ENCODE measurements at places on chromosomes 5 and 9.

DNA sequence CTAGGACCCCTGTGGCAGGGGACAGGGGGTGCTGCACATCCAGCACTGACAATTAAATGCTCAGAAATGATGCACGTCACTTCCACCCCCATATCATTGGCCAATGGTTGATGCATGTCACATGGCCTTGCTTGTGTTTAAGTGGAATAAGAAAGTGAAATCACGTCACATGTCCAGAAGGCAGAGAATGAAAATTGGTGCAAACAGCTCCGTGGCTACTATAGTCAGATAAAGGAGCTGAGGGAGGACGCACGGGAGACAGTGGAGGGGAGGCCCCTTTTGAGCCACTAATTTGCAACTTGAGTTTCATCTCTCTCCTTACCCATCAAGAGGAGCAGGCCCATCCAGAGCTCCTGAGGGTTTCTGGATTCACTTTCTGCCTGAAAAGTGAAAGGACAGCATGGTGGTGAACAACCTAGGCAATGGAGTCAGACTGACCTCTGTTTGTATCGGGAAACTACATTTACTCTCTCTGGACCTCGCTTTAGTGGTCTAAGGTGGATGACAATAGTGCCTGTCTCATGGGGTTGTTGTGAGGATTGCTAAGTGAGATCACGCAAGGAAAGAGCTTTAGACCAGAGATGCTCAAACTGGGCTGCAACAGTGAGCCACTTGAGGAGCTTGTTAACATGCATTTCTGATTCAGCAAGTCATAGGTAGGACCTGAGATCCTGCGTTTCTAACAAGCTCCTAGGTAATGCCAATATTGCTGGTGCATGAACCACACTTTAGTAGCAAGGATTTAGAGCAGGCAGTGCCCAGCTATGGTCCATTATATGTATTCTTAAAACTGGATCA is 133.9 kb upstream of the ADRA1B start:
- DNase-seq = no peak

- peak; percentile 79 for DNase-seq
Observed at GRCh38 chr9:127943731-127944144, 6.1 kb upstream of the DPM2 start.

- no peak for DNase-seq
Observed at GRCh38 chr9:118088090-118088489, 383.9 kb downstream of the TLR4 start.

DNA sequence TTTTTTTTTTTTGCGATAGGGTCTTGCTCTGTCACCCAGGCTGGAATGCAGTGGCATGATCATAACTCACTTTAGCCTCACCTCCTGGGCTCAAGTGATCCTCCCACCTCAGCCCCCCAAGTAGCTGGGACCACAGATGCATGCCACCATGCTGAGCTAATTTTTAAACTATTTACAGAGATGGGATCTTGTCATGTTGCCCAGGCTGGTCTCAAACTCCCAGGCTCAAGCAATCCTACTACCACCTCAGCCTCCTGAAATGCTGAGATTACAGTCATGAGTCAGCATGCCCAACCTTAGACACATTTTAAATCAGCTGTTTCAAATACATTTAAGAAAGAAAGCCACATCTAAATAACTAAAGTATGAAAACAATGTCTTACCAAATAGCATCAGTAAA is 439.0 kb downstream of the EBF1 start:
- DNase-seq = no peak

DNA sequence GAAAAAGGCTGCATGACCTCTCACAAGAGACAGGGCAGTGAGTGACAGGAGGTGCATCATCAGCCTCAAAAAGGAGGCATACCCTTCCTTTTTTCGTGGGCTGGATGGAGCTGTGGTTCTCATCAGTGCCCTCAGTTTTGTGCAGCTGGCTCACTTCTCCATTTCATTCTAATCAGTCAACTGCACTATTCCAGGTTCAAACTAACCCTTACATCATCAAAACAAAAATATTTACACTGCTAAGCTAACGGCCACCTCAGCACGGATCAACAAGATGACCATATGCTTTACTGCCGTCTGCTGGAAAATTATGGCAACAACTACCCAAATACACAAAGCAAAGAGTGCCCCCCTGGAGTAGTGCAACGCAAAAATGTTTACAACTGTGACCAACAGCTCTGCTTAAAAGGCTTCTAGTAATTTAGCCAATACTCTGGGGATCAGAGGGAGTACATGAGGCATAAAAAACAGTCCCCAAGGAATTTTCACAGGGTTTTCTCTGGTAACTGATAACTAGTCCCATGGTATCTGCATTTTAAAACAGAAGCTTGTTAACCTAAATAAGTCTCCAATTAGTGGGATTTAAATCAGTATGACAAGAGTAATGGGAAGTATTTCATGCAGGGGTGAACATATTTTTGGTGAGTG is 10.8 kb downstream of the KCNV2 start:
- DNase-seq = no peak

GRCh38 chr5:125970631-125971307 is 452.4 kb upstream of the GRAMD2B start:
- DNase-seq = no peak

DNA sequence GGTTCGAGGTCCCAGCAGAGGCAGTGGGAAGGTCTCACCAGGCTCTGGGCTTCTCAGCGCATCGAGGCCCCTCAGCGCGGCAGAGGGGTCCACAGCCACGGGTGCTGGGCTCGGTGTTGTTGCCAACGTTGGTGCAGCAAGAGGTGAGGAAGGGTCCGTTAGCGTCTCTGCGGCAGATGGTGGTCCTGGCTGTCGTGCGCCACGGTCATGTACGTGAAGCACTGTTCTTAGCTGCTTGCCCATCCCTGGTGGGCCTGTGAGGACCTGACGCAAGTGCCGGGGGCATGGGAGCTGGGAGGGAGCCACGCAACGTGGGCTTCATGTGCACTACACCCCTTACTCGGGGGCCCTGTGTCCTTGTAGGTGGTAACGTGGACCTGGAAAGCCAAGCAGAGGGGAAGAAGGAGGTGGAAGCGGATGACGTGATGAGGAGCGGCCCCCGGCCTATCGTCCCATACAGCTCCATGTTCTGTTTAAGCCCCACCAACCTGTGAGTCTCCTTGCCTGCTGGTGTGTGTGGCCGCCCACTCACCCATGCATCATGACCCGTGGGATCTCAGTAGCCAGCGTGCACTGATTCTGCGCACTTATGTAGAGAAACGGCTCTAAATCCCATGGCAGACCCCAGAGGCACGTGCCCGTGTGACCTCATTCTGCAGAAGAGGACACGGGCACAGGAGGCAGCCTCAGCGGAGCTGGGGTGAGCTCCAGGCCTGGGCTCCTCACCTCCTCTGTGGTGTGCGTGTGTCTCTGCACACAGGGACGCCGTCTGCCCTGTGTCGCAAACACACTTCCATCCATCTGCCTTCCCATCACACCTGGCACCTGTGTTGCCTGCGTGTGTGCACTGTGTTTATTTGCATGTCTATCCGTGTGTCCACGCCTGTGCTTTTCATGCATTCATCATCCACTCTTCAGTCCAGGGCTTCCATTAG is 166.1 kb downstream of the CACNA1B start:
- no peak for DNase-seq

GRCh38 chr5:93294199-93294598 is 286.8 kb downstream of the NR2F1-AS1 start:
- DNase-seq = peak; percentile 94

GRCh38 chr5:153831973-153832372 is 206.7 kb downstream of the FAM114A2 start:
- peak; percentile 53 for DNase-seq
